Myocyte (in vitro differentiated cells): ENCODE measurements at places on chromosomes 1 and 21.
A peak's percentile ranks its signal among the peaks of the same experiment; 100 is the strongest.

- no peak for DNase-seq
Observed at GRCh38 chr1:212520299-212520698, 87.6 kb downstream of the NENF start.

DNA sequence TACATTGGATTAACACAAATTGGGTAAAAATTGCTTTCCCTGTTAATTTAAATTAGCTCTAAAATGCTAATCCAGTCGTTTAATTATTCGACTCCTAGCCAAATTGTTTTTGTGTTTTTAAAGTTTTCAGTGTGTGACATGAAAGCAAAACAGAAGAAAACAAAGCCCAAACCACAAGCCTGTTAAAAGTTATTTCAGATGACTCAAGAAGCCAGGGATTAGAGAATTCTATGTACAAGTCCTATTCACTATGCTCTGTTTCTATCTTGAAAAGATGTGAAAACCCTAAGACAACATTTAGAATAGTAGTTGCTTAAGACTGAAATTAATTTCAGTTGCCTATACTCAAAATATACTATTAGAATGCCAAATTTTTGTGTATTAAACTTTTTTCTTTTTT, 294.8 kb upstream of the ADAMTS5 start:
- DNase-seq = peak; percentile 58

GRCh38 chr1:193299038-193299437, 112.6 kb upstream of the B3GALT2 start:
- DNase-seq = no peak

DNA sequence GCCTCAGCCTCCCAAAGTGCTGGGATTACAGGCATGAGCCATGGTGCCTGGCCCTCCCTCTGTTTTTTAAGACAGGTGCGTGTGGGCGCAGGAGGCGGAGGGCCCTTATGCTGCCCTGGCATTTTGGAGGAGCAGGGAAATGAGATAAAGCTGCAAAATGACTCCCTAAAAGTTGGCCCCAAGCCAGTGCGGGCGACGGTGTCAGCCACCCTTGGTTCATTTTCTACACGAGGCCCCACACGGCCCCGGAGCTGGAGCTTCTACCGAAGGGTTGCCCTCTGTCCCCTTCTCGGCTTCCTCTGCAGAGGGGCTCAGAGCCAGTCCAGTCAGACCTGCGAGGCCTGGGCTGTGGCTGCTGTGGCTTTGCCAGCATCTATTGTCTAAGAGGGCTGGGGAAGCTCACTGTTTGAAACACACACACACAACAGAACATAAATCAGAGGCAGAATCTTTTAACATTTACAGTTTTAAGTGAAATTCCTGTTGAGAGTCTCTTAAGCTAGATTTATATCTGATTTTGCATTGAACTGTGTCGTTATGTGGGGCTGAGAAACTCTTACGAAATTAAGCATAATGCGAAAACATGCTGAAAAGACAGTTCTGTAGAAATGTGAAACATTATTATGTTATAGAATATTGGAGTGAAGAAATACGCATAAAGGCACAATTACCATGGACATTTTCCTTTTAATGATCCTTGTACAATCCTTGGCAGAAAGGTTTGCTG, 255.9 kb downstream of the CAMTA1 start:
- no peak for DNase-seq

- DNase-seq = no peak
Observed at GRCh38 chr1:60488847-60489246, 415.3 kb upstream of the C1orf87 start.

- no peak for DNase-seq
Observed at GRCh38 chr1:109412551-109412950, 13.7 kb downstream of the PSMA5 start.

GRCh38 chr1:113784104-113784779, 25.0 kb upstream of the PHTF1 start:
- peak; percentile 46 for DNase-seq
